ENCODE measurements at places on chromosomes 7 and 10.

DNA sequence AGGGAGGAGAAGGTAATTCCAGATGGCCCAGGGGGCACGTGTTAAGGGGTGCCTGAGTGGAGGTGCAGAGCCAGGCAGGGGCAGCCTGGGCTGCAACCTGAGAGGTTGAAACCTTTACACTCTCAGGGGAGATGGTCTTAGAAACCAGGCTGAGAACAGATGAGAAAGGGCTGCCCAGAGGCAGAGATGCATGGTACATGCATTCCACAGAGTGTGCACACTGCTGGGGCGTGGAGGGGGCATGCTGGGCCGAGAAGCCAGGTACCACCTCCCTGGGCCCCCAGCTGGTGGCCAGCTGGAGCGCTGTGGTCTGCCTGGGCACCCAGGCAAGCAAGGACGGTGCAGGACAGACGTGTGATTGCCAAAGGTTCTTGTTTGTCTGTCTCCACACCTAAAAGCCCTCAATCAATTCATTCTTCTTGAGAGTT, 14.1 kb upstream of the CSGALNACT2 start:
- no peak for DNase-seq

- DNase-seq, result no peak
Measured at GRCh38 chr7:156160811-156161210, 348.5 kb upstream of the SHH start.

DNA sequence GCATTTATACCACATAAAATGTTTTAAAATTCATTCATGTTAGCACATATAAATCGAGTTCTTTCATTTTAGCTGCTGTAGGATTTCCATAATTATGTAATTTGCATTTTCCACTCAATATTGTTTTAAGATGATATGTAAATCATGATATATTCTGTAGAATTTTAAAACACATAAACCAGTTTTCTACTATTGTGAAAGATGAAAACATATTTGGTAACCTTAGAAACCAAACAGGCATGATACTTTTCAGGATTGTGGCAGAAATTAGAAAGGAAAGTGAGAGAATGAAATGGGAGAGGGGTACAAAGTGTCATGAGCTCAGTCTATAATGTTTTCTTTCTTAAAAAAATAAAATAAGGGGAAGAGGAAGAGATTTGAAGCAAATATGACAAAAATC, 269.3 kb downstream of the PPP1R3A start:
- no peak for DNase-seq

DNA sequence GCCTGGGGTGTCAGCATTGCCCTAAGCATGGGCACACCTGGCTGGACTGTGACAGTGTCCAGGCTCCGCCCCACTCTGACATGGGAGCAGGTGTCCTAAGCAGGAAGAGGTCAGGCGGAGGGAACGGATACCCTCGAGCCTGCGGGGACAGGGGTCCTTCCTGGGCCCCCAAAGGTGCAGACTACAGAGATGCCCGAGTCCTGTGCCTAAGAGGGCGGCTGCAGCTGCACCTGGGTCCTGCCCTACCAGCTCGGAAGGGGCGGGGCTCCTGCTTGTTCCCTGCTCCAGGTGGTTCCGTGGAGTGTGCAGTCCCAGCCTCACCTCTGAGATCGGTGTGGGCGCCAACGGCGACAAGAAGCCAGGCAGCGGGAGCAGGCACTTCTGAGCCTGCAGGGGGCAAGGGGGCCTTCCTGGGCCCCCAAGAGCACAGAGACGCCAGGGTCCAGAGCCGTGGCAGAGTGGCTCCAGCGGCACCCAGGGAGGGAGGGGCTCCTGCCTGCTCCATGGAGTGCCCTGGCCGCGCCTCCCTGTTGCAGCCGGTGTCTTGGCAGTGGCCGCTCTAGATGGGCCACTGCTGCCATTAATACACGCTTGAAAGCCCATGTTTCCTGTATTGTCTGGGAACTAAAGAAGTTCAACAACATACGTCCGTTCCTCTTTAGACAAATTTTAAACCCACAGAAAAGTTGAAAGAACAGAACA, 64.5 kb upstream of the CACNA2D1 start:
- peak; percentile 46 for DNase-seq

DNA sequence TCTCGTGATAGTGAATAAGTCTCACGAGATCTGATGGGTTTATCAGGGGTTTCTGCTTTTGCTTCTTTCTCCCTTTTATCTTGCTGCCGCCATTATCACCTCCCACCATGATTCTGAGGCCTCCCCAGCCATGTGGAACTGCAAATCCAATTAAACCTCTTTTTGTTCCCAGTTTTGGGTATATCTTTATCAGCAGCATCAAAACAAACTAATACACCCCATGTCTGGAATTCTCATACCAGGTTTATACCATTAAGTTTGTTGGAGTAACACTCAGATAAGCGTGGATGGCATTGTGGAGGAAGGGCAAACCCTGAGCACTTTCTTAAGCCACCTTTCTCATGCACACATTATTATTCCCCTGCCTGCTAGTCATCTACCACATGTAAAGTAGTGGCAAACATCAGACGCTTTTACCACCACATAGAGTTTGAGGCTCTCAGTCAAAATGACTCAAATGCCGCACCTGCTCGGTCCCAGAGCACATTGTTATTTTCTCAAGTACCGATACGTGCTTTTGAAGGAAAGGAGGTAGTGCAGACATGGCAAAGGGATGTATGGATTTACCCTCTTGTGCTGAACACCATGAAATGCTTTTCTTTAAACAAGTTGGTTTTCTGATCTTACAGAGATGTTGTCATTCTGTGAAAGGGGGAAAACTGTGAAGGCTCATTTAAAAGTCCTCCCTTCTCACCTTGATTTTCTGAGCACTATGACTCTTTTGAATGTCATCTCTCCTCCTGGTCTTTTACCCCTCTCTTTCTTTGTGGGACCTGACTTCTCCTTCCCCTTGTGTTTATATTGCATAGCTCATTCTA, 429.7 kb downstream of the EXOC4 start:
- DNase-seq, result no peak

DNA sequence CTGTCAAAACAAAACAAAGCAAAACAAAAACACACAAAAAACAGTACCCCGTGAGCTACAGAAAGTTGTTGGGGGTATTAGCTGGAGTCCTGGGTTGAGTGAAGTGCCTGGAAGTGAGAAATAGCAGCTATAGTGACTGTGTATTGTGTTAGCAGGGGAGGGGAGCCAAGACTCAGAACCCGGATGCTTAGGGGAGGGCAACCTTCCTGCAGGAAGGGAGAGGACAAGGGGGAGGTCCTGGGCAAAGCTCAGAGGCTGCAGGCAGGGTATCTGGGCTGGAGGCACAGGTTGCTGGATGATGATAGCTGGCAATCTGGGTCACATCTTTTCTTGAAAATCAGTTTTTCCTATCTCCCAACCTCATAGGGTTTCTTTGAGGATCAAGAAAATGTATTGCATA, 75.8 kb upstream of the PARD3 start:
- DNase-seq, result no peak

Data from ecto neural progenitor cell (in vitro differentiated cells).